ENCODE measurements at places on chromosomes 3 and 15.

DNA sequence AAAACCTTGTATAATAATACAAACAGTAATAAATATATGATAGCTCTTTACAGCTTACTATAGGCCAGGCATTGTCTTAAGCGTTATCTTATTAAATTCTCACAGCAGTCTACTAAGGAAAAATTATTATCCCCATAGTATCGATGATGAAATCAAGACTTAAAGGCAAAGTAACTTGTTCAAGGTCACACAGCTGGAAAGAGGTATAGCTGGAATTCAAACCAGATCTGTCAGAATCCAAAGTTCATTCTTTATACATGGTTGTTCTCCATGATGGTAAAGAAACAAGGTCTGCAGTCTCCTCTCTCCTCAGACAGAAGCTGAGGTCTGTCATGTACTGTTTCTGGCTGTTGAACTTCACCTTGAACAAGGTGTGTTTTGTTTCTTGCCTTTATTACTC is 15.4 kb upstream of the SLC22A13 start:
- no peak for DNase-seq

DNA sequence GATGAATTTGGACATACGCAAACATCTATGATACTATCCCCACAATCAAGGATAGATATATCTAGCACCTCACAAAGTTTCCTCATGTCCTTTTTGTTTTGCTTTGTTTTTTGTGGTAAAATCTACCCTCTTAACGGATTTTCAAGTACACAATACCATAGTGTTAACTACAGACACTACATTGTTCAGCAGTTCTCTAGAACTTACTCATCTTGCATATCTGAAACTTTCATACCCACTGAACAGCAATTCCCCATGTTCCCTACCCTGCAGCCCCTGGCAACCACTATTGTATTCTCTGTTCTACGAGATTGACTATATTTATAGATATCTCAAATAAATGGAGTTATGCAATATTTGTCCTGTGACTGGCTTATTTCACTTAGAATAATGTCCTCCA is 58.1 kb upstream of the TJP1 start:
- no peak for DNase-seq

GRCh38 chr15:29636140-29636539 is 186.1 kb downstream of the TJP1 start:
- DNase-seq = no peak

DNA sequence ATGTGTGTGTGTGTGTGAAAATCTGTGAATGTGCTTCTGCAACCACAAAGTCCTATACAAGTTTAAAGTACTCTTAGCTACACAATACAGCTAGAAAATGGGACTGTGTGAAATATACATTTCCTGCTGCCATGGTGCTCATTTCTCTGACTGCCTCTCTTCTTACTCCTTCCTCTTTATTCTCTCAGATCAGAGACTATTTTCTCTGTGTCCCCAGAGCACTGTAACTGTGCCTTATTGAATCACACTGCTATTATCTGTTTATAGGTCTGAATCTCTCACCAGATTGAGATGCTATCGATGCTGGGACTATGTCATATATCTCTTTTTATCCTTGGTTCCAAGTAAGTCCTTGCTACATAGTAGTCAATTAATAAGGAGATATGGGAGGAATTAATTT is 217.9 kb upstream of the SLCO3A1 start:
- no peak for DNase-seq

GRCh38 chr3:194691481-194692283 is 6.0 kb downstream of the FAM43A start:
- DNase-seq = no peak

DNA sequence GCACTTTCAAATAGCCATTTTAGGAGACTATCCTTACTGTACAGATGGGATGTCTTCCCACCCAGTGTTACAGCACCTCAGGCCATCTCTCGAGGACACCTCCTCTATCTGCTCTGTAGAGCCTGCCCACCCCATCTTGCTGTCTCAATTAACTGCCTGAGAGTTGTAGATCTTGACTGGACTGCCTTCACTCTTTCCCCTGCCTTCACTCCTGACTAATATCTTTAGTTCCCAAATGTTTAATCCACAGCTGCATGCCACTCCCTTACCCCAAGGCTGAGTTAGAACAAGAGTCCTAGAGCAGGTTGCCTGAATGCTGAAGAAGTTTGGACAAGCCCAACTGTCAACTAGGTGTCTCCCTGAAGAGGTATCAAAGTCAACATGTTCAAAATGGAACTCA is 1.3 kb upstream of the PP2D1 start:
- DNase-seq = no peak

DNA sequence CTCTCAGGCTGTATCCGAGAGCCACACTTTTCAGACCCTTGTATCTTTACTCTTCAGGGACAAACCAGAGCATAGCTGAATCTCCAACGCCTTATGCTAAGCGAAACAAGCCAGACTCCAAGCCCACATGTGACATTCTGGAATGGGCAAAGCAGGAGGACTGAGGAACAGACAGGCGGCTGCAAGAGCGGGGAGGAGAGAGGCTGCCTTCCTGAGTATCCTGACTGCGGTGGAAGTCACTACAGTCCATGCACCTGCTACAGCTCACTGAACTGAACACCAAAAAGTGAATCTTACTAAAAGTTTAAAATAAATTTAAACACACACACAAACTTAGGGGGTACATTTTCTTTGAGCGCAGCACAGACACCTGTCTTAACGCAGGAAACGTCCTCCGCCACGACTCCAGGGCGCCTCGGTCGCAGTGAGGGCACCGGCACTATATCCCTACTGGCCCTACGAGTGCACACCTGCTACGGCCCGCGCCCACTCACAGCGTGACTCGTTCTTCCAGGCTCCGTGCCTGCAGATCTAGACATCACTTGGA is 1.4 kb downstream of the CYFIP1 start:
- no peak for DNase-seq
